A673 (cell line): ENCODE measurements at places on chromosomes 13 and 19. TPM values are rescaled to one million over a fixed set of nuclear protein-coding genes. Genes with fewer than 3 reads are reported as not detected.

S1PR4 gene
- total RNA-seq: not detected in 2 replicates

DNA sequence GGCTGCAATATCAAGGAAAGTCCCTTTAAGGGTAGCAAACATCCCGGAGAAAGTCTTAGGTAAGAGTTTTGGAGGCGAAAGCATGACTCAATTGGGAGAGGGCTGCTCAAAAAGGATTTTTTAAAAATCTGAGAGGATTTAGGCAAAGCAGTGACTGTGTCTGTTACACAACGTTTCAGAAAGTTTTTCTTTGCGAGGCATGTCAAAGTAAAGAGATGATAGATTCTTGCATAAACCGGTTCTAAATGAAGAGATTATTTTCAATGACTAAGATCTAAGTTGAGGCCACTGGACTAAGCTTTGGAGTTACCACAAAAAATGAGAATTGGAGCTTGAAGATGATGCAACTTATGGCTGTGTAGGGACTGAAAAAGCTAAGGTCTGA, 43.7 kb upstream of the ENOX1 start:
- peaks cover 5% of the 10 kb centered on the region for H3K27me3 ChIP-seq
- no peaks in the 10 kb centered on the region for H3K36me3 ChIP-seq
- no peaks in the 10 kb centered on the region for H3K4me1 ChIP-seq
- no peak for DNase-seq
- no peak overlapping the region for H3K27ac ChIP-seq

LRRC4B gene
- 23.1 and 24.9 TPM in 2 replicates for total RNA-seq

- no peak overlapping the region for H3K4me3 ChIP-seq
- H3K27ac ChIP-seq: no peak overlapping the region
- H3K27me3 ChIP-seq: no peaks in the 10 kb centered on the region
- no peaks in the 10 kb centered on the region for H3K4me1 ChIP-seq
Measured at GRCh38 chr19:13538601-13539253, 32.4 kb upstream of the CACNA1A start.

CEACAM18 gene
- total RNA-seq: not detected in 2 replicates

- DNase-seq: no peak
- H3K4me3 ChIP-seq: no peak overlapping the region
- H3K27ac ChIP-seq: no peak overlapping the region
- no peaks in the 10 kb centered on the region for H3K4me1 ChIP-seq
Measured at GRCh38 chr13:47454986-47455385, 546.1 kb downstream of the SUCLA2 start.

DNA sequence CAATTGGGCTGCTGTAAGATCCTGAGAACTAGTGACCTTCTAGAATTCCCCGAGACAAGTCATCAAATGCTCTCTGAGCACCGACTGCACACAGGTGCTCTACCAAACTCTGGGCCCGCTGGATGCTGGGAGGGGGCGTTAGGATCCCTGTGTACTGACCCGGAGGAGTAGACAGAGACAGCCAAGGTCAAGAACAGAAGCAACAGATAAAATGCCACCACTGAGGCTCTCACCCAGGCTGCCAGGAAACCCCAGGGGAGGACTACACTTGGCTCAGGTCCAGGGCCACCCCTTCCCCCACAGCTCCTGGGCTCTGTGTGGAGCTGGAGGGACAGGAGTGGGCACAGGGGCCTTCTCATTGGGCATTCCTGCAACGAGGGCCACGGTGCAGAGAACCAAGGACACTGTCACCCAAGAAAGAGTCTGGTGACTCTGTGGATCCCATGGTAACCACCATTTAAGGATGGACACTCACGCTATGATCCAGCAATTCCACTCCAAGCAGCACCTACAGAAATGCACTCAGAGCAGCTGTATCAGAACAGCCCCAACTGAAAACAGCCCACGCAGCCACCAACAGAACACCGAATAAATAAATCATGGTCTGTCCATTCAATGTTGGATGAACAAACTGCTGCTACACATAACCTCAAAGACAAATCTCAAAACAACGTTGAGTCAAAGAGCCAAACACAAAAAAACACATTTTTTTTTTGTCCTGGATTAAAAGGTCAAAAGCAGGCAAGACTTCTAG, 16.8 kb upstream of the SLC35E1 start:
- no peaks in the 10 kb centered on the region for H3K36me3 ChIP-seq
- peaks cover 60% of the 10 kb centered on the region for H3K4me1 ChIP-seq
- no peak overlapping the region for H3K4me3 ChIP-seq
- H3K27ac ChIP-seq: peak overlapping the region; percentile 61
- no peak for DNase-seq

- H3K4me3 ChIP-seq: no peak overlapping the region
Measured at GRCh38 chr13:66312312-66313087, 917.6 kb downstream of the PCDH9 start.

IRGC gene
- not detected in 2 replicates for total RNA-seq

- H3K4me3 ChIP-seq: no peak overlapping the region
- no peaks in the 10 kb centered on the region for H3K27me3 ChIP-seq
- DNase-seq: peak; percentile 77
- no peaks in the 10 kb centered on the region for H3K4me1 ChIP-seq
Measured at GRCh38 chr19:57099199-57099661, 20.6 kb upstream of the USP29 start.

DNA sequence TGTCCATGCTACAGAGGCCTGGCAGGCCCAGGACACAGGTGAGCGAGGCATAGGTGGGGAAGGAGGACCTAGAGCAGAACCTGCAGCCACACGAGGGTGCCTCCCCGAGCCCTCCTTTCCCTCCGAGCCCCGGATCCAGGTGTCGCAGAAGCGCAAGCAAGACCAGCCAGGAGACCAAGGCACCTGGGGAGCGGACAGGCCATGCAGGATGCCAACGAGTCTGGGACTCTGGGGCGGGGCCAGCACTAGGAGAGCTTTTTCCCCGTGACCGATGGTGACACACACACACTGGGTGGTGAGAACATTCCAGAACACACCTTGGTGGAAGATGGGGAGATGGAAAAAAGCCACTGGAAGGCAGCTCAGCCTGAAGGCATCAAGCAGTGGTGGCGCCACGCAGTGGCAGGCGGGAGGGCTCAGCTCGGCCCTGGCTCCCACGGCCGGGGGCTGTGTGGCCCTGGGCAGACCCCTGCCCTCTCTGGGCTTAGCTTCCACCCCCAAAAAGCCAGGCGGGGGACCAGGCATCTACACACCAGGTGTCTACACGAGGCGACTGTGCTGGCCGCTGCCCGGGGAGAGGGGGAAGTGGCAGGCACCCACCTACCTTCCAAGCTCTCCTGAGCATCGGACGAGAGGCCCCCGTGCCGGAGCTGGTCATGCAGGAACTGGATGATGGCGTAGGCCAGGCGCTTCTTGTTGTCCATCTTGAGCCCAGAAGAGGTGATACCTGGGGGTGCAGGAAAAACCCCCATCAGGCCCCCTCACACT, 14.5 kb downstream of the SGTA start:
- peaks cover 32% of the 10 kb centered on the region for H3K36me3 ChIP-seq
- no peak overlapping the region for H3K27ac ChIP-seq
- no peaks in the 10 kb centered on the region for H3K27me3 ChIP-seq
- H3K4me1 ChIP-seq: no peaks in the 10 kb centered on the region
- H3K4me3 ChIP-seq: no peak overlapping the region
- no peak for DNase-seq

- H3K4me1 ChIP-seq: no peaks in the 10 kb centered on the region
- H3K36me3 ChIP-seq: no peaks in the 10 kb centered on the region
- no peaks in the 10 kb centered on the region for H3K27me3 ChIP-seq
- no peak overlapping the region for H3K27ac ChIP-seq
- DNase-seq: no peak
- no peak overlapping the region for H3K4me3 ChIP-seq
Measured at GRCh38 chr13:19239114-19239860, 57.7 kb upstream of the TUBA3C start.

DNA sequence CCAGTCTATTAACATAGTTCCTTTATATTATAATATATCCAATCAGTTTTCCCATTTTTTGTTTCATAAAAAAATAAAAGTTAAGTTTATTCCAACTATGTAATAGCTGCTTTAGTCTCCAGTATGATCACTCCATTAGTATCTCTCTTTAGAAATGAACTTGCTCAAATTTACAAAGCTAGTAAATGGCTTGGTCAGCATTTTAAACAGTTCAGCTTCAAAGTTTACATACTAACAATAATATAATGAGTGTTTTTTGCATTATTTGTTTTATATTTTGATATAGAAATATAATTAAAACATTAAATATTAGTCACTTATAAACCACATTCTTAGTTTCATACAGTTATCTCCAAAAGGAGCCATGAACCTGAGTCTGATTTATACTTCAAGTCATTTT, 1073.8 kb downstream of the SLITRK5 start:
- no peak overlapping the region for H3K4me3 ChIP-seq
- H3K4me1 ChIP-seq: no peaks in the 10 kb centered on the region
- H3K27me3 ChIP-seq: no peaks in the 10 kb centered on the region
- no peak overlapping the region for H3K27ac ChIP-seq
- DNase-seq: no peak

DNA sequence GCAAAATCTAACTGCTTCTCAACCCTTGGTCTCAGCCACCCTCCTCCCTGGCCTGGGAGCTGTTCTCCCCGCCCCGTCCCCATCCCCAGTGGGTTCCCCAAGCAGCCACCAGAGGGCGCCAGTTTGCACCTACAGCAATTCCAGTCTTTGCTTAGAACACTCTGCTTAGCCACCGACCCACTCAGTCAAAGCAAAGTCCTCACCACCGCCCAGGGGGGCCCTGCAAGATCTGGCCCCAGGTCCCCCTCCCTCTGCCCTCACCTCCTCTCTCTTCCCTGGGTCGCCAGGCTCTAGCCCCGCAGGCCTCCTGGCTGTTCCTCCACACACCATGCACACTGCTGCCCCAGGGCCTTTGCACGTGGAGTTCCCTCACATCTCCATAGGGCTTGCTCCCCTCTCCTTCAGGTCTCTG, 12.4 kb downstream of the TMEM143 start:
- H3K4me1 ChIP-seq: no peaks in the 10 kb centered on the region
- H3K27ac ChIP-seq: no peak overlapping the region
- DNase-seq: peak; percentile 76
